Activated naive CD4-positive, alpha-beta T cell (primary cell): ENCODE measurements at places on chromosomes 6 and 20.

- no peak for DNase-seq
Observed at GRCh38 chr20:25299806-25300205, 51.9 kb downstream of the PYGB start.

- DNase-seq = peak; percentile 36
Observed at GRCh38 chr6:28940858-28941683, 17.3 kb upstream of the TRIM27 start.

DNA sequence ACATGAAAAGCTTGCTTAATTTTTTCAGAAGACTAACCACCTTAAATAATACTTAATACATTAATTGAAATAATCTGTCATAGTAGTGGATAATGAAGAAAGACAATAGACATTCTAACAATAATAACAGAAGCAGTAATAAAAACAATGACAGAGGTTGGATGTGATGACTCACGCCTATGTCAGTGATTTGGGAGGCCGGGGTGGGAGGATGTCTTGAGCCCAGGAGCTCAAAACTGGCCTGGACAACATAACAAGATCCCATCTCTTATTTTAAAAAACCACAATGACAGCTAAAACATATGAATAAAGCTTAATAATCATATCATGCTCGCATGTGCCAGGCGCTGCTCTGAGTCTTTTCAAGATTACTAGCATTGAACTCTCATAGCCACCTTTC lies 105.5 kb downstream of the IPCEF1 start:
- DNase-seq = no peak

GRCh38 chr6:203661-204060 lies 88.6 kb upstream of the DUSP22 start:
- no peak for DNase-seq

- DNase-seq = no peak
Observed at GRCh38 chr6:158780988-158781691, 38.0 kb downstream of the EZR start.

DNA sequence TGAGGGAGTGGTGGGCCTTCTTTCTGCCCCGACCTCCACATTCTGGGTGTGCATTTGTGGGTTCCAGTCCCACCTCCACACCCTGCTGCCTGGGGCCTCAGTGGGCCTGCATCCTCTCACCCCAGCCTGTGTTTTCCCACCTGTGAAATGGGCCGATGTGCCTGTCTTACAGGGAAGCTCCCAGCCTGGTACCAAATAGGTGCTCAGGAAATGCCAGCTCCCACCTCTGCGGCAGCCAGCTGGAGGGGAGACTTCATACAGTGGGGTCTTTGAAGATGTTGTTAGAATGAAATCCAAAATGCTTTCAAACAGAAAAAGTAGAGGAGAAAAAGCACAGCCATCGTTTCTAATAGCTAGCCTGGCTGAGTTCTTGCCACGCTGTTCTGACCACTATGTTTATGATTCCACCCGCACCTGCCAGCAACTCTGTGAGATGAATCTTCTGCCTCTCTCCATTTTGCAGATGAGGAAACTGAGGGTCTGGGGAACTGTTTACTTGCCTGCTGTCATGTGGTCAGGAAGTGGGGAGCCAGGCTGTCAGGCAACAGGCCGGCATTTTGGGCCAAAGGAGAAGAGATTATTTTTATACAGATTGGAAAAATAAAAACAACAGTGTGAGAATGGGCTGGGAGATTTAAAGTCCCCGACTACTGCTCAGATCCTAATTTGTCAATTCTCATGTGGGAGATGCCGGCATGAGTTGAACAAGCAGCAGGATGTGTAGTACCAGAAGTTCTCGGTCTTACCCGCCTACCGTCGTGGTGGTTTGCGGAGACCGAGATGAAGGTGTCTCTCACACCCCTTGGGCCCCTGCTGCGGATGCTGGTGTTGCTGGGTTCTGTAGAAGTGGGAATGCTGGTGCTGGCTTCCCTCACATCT lies 4.6 kb downstream of the TMEM181 start:
- no peak for DNase-seq

GRCh38 chr20:63166193-63167020 lies 49.5 kb downstream of the YTHDF1 start:
- no peak for DNase-seq

GRCh38 chr6:37657112-37657886 lies 40.4 kb downstream of the MDGA1 start:
- no peak for DNase-seq

DNA sequence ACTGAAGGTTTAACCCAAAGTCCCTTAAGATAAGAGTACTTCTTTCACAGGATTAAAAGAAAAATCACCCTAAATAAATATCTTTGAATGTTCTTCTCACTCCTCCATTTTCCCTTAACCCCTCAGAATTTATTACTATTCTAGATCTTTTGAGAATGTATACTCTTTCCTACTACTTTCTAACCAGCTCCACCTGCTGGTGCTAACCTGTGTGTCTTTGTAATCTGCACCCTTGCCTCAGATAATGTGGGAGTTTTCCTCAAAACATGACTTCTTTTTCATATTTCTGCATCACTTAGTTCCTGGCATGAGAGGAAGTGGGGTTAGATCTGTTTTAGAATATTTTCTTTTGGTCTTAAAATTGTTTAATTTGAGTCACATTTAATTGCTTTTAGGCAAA lies 394.2 kb downstream of the BMP2 start:
- DNase-seq = no peak

DNA sequence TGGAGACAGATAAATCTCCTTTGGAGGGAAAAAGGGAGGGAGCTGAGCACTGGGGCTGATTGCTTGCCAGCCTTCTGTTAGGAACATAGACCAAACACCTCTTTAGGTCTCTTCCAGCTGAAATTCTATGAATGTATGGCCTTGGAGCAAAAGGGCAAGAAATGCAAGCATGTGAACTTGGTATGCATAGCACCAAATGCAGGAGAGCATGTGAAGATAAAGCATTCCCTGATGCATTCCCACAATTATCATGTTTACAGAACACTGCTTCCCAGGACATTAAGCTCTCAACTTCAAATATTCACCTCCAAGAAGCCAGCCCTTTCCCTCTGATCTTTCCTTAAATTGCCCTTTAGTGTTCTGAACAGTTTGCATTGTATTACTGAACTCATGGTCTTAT lies 15.6 kb downstream of the RIPOR2 start:
- no peak for DNase-seq

- no peak for DNase-seq
Observed at GRCh38 chr6:85460921-85461797, 11.3 kb downstream of the NT5E start.

- DNase-seq = no peak
Observed at GRCh38 chr20:51697096-51697826, 70.9 kb downstream of the ATP9A start.

DNA sequence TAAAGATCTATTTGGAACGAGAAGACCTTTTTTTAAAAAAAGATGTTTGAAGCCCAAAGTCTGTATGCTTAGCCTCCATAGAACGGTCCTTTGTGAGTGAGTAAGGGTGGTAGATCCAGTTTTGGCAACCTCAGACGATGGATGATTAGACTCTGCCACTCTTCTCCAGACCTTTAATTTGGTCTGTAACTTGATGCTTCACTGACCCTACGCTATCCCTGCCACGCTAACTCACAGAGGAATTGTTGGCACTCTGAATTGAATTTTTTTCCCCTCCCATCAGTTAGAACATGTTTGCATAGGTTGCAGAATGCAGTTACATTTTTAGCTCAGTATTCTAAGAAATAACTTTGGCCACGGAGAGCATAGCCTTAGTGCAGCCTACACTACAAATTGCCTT lies 15.8 kb upstream of the DEK start:
- DNase-seq = no peak

- DNase-seq = no peak
Observed at GRCh38 chr6:123925842-123926399, 122.3 kb downstream of the NKAIN2 start.

DNA sequence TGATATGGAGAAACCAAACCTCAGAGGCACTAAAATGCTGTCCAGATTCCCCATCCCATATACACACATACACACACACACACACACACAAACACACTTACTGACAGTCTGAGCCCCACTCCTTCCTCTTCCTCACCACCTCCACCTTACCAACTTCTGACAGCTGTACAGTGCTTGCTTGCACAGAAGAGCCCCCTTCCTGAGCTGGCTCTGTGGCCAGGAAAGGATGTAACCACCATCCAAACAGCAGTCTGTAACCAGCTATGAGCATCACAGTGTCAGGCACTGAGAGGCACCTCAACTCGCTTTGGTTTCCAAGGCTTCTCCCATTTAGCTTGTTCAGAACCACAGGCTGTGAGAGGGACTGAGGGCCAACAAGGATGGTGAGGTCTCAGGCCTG lies 5.9 kb upstream of the C6orf136 start:
- no peak for DNase-seq
